ENCODE measurements at places on chromosomes 3 and 15. TPM values are rescaled to one million over a fixed set of nuclear protein-coding genes. Genes with fewer than 3 reads are reported as not detected.

Gene CKMT1A
- not detected for total RNA-seq

DNA sequence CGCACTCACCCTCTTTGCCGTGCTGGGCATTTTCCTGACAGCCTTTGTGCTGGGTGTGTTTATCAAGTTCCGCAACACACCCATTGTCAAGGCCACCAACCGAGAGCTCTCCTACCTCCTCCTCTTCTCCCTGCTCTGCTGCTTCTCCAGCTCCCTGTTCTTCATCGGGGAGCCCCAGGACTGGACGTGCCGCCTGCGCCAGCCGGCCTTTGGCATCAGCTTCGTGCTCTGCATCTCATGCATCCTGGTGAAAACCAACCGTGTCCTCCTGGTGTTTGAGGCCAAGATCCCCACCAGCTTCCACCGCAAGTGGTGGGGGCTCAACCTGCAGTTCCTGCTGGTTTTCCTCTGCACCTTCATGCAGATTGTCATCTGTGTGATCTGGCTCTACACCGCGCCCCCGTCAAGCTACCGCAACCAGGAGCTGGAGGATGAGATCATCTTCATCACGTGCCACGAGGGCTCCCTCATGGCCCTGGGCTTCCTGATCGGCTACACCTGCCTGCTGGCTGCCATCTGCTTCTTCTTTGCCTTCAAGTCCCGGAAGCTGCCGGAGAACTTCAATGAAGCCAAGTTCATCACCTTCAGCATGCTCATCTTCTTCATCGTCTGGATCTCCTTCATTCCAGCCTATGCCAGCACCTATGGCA, 41.1 kb upstream of the CSTA start:
- DNase-seq: no peak

DNA sequence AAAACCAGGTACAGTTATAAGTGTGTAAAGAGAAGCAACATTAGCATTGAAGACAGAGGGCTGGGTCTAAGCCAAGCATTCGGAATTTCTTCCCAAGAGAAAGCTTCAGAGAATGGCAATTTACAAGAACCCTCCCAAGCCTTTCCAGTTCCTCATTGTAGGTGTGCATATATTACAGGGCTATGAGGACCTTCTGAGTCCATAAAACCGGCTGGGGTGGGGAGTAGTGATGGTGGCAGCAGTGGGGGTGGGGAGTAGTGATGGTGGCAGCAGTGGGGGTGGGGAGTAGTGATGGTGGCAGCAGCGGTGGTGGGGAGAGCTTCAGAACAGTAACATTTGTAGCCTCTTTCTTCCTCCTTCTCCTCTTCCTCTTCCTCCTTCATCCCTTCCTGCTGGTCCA, 368.7 kb upstream of the UMPS start:
- no peak for DNase-seq

DNA sequence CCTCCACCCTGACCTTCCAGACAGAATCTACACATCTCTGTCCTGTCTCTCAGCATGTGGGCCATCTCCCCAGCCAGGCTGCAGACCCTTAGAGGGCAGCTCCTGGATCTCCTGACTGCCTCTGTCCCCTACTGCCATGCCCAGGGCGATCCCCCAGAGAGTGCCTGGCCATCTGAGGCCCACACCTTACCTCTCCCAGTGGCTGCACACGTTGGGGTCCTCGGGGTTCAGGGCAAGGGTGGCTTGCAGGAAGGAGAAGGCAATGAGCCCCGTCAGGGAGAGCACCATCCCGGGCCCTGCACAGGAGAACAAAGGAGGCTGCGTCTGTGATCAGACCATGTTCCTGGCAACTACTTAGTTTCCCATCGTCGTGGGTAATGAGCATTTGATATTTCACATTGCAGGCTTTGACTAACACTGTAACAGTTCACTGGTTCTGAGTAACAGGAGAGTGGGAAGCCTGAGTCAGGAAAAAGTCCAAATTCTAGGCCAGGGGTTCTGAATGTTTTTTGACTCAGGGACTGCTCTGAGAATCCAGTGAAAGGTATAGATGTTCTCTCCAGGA, 125.4 kb downstream of the MEGF11 start:
- no peak for DNase-seq

GRCh38 chr3:114464548-114464947, 170.7 kb downstream of the TIGIT start:
- DNase-seq: no peak

Gene CCR9
- not detected for total RNA-seq

- peak; percentile 71 for DNase-seq
These were observed 126.5 kb upstream of the THBS1 start for GRCh38 chr15:39454189-39454986.

- peak; percentile 9 for DNase-seq
These were observed 4.9 kb upstream of the TP63 start for GRCh38 chr3:189626286-189626685.

DNA sequence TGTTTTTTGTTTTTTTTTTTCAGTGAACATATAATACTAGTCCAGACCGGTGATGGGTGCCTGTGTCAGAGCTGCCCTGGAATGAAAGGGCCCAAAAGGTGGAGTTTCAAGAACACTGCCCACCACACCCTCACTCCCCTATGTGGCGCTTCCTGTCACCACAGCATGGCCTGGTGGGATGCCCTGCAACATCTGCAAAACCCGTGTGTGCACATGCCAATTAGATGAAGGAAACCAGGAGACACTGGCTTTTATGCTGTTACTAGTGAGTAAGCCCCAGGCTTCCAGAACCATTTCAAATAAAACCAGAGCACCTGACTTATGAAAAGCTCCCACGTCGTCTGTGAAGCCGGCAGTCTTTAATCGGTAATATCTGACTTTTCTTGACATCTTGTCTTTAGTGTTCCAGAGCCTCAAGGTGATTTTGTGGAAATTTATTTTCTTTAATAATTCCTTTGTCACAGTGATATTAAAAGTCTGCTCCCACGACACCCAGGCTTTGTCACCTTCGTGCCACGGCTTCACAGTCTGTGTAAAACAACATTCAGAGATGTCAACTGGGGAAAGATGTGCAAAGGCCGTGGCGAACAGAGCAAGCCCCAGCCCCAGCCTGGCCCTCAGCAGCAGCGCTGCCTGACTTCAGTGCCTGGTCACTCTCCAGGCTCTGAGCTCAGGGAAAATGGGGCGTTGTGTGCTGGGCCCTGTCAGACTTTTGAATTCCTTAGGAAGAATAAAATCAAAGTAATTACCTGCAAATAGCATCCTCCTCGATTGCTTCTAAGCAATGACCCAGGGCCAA, 6.4 kb downstream of the CFAP92 start:
- no peak for DNase-seq

Gene PLAAT1
- total RNA-seq: not detected

DNA sequence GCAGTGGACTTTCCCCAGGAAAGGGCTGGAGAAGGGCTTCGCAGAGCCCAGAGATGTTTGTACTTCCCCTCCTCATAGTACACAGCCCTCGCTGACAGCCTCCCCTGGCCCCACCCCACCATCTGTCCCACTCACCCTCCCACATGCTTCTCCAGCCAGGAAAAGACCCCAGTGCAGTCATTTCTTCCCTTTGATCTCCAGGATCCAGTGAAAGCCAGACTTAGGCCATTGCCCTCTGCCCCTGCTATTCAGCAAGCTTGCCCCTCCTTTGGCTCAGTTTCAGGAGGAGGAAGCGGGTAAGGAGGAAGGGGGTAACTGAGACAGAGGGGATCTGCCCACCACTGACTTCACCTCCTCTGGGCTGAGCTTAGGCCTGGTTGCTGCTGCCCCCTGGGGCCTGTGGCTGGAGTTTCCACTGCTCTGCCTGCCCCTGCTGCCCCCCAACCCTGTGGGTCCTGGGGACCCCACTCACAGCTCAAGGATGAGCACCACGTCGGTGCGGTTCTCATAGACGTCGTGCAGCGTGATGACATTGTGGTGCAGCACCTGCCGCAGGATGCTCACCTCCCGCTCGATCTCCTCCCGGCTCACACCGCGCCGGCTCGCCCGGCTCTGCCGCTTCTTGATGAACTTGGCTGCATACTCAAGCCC, 63.1 kb downstream of the DAPK2 start:
- DNase-seq: no peak

Gene LINGO1
- not detected for total RNA-seq

GRCh38 chr3:190345027-190345821, 23.0 kb upstream of the CLDN1 start:
- DNase-seq: peak; percentile 90

GRCh38 chr15:80669663-80670273, 25.3 kb upstream of the ABHD17C start:
- peak; percentile 72 for DNase-seq

- DNase-seq: peak; percentile 78
These were observed 5.5 kb downstream of the SMAD6 start for GRCh38 chr15:66707310-66708082.

Gene GRM7
- not detected for total RNA-seq

Gene KLHL40
- total RNA-seq: not detected
